HEK293T (cell line): ENCODE measurements at places on chromosomes 11 and 22.
A peak's percentile ranks its signal among the peaks of the same experiment; 100 is the strongest.

- no peak for DNase-seq
Observed at GRCh38 chr11:1978720-1979473, 18.7 kb downstream of the H19 start.

DNA sequence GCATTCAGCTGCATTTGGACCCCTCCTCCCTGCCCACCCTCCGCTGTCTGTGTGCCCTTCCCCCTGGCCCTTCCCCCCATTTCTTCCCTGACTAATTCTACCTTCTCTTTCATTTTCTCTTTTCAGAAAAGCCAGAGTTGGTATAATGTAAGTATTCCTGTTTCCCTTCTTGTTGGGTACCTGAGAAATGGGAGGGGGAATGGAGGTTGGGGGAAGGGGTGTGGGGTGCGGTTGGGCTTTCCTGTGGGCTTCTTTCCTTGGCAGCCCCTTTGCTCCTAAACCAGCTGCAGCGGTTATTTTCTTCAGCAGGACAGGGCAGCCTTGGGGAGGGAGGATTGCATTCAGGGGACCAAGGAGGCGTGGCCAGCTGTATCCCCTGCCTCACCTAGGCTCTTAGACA, 70.2 kb downstream of the SCN3B start:
- DNase-seq, result no peak

GRCh38 chr11:33475993-33476392, 218.8 kb downstream of the HIPK3 start:
- peak; percentile 37 for DNase-seq

DNA sequence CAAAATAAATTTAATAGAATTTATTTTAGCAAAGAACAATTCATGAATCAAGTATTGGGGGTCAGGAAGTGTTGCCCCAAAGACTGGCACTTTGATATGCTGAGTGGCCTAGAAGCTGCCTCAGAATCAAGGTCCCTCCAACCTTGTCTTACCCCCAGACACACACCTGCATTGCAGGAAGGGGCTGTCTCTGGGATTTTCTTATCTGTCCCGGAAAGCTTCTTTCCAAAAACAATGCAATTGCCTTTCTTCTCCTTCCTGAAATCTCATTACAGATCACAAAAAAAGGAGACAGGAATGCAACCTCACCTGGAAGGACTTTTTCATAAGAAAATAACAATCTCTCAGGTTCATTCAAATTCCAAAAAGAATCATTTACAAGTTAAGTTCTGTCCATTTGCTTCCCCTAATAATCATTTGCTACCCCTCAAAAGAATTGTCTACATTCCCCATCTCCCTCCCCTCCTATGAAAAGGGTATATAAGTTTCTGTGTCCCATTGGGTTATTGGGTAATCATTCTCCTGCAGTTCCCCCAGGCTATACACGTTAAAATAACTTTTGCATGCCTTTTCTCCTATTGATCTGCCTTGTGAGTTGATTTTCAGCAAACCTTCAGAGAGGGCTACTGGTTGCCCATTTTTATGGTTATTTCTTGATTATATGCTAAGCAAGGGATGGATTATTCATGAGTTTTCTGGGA, 21.3 kb downstream of the OR10A6 start:
- no peak for DNase-seq

- DNase-seq, result no peak
Observed at GRCh38 chr11:10155793-10156490, 138.1 kb downstream of the SBF2 start.

- no peak for DNase-seq
Observed at GRCh38 chr11:109034339-109034696, 369.4 kb downstream of the DDX10 start.

- no peak for DNase-seq
Observed at GRCh38 chr11:28448186-28448585, 340.0 kb downstream of the METTL15 start.

GRCh38 chr11:108857382-108857781, 192.5 kb downstream of the DDX10 start:
- no peak for DNase-seq

- no peak for DNase-seq
Observed at GRCh38 chr11:89168396-89168795, 9.3 kb upstream of the TYR start.

DNA sequence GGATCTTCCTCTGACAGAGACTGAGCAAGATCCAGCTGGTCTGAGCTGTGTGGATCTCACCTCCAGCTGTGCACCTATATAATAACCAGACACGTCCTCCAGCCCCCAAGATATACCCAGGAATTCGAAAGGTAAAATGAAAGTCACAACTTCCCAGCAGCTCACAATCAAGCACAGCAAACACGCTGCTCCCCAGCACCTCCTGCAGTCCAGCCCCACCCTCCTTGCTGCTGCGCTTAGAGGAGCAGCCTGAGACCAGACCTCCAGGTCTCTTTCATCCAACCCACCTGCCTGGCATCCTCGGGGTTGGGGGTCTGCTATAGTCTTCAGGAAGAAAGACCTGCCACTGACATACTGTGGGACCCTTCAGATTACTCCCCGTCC, 3.0 kb upstream of the APOL4 start:
- no peak for DNase-seq

GRCh38 chr22:38273135-38273826, 471 bp upstream of the TMEM184B start:
- DNase-seq, result no peak

GRCh38 chr11:71447791-71448256, 369 bp downstream of the DHCR7 start:
- DNase-seq, result peak; percentile 32

- DNase-seq, result no peak
Observed at GRCh38 chr22:41425660-41426365, 20.8 kb downstream of the TOB2 start.

- DNase-seq, result no peak
Observed at GRCh38 chr11:15955595-15955994, 400.8 kb downstream of the SOX6 start.

DNA sequence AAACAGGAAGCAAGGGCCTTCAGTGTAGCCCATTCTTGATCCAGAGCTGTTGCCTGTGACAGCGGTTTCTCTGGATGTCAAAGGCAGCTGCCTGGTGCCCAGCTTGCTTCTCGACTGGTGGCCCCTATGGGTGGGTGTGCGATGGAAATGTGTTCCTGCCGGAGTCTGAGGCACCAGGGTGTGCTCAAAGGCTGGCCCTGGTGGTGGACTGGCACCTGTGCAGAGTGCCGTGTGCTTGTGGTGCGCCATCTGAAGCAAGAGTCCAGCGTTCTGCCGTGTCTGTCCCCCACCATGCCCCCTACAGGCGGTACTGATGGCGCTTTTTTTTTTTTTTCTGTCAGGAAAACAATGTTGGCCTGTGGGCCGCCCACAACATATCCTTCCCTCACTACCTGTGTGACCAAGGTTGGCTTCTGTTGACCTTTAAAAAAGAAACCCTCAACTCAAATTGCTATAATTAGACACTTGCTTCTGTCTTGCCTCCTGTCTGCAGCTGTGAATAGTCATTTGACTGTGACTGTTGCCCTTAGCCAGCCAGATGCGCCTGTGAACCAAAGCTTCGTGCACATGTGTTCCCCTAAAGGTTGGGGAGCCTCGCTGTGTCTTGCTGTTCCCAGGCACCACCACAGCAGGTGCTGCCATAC, 4.7 kb upstream of the RANBP1 start:
- DNase-seq, result peak; percentile 75

DNA sequence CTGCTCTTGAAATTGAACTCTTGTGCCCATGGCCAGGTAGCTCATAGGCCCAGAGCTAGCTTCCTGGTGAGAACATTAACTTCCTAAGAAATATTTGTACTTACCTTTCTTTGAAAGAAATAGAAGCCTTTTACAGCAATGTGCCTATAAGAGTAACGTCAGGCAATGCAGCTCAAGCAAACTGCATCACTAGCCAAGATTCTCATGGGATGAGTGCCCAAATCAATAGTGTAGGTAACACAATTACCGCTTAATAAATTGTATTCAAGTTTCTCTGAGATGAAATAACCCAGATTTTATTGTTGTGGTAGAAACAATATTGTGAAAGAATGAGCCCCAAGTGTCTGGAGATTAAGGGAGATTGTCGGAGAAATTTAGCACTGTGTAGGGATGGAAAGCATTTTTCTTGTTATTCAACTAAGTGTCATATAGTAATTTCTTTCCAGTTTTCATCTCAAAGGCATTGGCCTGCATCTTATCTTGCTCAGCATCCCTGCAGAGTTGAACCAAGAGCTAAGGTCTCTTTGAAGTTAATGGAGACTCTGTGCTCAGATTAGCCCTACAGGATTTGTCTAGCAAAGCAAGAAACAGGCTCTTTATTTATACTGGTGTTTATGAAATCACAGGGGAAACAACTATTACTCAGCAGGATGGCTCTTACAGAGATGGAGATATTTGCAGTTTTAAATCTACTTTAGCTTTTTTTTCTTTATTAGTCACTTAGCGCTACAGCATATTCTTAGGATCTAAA, 321.0 kb upstream of the PDGFD start:
- DNase-seq, result no peak

- DNase-seq, result no peak
Observed at GRCh38 chr22:32177221-32177765, 18.2 kb upstream of the C22orf42 start.

GRCh38 chr11:126362879-126363655, 7.6 kb downstream of the ST3GAL4 start:
- no peak for DNase-seq

GRCh38 chr22:44428941-44429830, 68.8 kb downstream of the RTL6 start:
- no peak for DNase-seq

GRCh38 chr11:77065878-77066228, 918 bp upstream of the CAPN5 start:
- DNase-seq, result no peak

DNA sequence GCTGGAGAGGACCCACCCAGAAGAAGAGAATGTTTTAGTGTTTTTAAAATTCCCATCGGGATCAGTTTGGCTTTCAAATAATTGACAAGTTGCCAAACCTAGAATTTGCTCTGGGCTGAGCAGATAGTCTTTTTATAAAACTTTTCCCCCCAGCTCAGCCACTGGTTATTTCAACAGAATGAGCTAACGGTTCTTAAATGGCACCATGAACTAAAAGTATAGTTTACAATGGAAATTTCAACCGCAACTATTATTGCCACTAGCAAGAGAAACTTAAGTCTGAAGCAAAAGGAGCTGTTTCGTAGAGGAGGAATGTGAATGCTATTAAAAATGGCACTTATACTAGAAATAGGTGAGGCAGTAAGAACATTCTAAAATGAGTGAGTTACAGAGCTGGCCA, 3.4 kb downstream of the DKK3 start:
- no peak for DNase-seq

- DNase-seq, result no peak
Observed at GRCh38 chr11:119148720-119149017, 183 bp upstream of the ABCG4 start.

GRCh38 chr11:134950692-134951304, 538.8 kb upstream of the B3GAT1 start:
- no peak for DNase-seq

GRCh38 chr22:46421267-46421666, 85.8 kb downstream of the TRMU start:
- DNase-seq, result no peak

DNA sequence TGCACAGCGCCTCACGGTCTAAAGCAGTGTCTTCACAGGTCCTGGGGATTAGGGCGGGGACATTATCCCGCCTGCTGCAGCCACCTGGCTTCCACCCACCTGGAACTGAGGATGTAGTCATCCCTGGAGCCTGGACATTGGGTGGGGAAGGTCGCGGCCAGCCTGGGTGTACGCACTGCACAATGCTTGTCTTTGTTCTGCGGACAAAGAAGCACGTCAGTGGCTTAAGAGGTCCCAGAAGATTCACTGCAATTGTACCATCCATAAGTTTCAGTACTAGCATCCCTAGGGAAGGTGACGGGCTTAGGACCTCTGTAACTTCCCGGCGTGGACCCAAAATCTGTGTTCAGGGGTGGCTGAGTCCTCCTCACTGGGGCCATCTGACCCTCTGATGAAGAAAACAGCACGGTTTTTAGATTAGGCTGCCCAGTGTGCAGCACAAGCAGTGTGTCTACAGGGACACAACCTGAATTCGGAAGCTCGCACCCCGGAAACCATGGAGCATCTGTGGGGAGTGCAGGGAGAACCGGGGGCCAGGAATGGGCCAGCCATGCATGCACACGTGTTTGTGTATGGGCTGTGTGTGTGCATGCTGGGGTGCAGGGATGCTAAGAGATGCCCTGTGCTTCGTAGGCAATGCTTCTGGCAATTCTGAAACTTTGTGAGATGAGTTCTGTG, 342.6 kb upstream of the B3GAT1 start:
- no peak for DNase-seq

DNA sequence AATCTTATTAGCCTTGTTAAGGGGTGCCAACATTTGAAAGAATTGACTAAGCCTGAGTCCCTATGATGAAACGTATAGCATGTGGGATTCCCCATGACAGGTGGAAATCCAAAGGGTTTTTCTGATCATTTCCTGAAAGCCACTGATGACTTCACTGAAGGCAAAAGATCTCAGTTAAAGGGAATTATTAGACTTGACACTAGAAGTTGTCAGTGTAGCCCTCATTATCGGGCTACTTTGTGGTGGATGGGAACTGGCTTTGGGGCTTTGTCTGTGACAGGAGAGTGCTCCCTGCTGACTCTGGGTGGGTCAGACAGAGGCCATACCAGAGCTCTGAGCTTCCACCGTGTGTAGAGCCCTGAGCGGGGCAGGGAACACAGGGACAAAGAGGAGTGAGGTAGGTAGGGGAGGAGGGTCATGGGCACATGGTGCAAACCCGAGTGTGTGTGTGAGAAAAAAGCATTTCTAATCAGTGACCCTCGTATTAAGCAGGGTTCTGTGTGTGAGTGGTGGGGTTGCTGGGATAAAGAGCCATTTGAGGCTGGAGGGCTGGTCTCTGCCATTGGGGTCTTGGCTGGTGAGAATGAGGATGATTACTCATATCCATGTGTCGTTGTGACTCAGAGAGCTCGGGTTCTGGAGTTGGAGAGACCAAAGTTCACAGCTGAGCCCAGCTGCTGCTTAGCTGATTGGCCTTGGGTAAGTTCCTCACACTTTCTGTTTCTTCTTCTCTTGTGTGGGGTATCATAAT, 101.1 kb downstream of the GRIK4 start:
- DNase-seq, result no peak

- DNase-seq, result peak; percentile 76
Observed at GRCh38 chr11:122202951-122203456, 87.0 kb upstream of the BLID start.

DNA sequence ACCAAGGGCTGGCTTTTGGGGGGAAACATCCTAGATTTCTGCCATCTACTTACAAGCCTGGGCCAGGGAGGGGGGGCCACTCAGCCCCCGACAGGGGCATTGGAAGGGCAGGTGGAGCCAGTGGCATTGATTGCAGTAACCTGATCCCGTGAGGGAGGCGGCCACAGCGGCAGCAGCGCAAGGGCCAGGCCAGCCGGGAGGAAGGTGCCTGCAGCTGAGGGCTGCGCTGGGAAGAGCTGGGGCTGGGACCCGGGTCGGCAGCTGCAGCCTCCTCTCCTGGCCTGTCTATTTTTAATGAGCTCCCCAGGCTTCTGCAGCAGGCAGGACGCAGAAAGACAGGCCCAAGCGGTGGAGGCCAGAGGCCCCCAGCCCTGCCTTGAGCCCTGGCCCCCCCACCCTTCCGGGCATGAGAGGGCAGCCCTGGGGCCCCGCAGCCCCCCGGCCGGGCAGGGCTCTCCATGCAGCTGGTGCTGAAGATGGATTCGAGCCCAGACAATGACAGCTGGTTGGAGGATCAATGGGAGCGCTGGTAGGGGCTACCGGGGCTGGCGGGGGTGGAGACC, 10.6 kb downstream of the FREY1 start:
- peak; percentile 45 for DNase-seq

- peak; percentile 67 for DNase-seq
Observed at GRCh38 chr11:116641561-116642045, 131.2 kb downstream of the BUD13 start.

GRCh38 chr22:37218771-37219411, 6.6 kb upstream of the SSTR3 start:
- DNase-seq, result no peak
